ENCODE measurements at places on chromosomes 4 and X. TPM values are rescaled to one million over a fixed set of nuclear protein-coding genes. Genes with fewer than 3 reads are reported as not detected.

- no peaks in the 10 kb centered on the region for H3K36me3 ChIP-seq
- no peak for DNase-seq
- H3K27ac ChIP-seq: no peak overlapping the region
- no peaks in the 10 kb centered on the region for H3K4me1 ChIP-seq
- H3K4me3 ChIP-seq: no peak overlapping the region
Observed at GRCh38 chr4:38764277-38764676, 18.5 kb downstream of the TLR10 start.

The PRKG2 gene
- not detected for polyA plus RNA-seq

GRCh38 chrX:109140463-109140862 is 341.4 kb downstream of the GUCY2F start:
- H3K27ac ChIP-seq: no peak overlapping the region
- H3K36me3 ChIP-seq: no peaks in the 10 kb centered on the region
- H3K27me3 ChIP-seq: no peaks in the 10 kb centered on the region
- no peak for DNase-seq
- H3K4me1 ChIP-seq: no peaks in the 10 kb centered on the region
- H3K4me3 ChIP-seq: no peak overlapping the region

The F8A3 gene
- 0.27 TPM for polyA plus RNA-seq

DNA sequence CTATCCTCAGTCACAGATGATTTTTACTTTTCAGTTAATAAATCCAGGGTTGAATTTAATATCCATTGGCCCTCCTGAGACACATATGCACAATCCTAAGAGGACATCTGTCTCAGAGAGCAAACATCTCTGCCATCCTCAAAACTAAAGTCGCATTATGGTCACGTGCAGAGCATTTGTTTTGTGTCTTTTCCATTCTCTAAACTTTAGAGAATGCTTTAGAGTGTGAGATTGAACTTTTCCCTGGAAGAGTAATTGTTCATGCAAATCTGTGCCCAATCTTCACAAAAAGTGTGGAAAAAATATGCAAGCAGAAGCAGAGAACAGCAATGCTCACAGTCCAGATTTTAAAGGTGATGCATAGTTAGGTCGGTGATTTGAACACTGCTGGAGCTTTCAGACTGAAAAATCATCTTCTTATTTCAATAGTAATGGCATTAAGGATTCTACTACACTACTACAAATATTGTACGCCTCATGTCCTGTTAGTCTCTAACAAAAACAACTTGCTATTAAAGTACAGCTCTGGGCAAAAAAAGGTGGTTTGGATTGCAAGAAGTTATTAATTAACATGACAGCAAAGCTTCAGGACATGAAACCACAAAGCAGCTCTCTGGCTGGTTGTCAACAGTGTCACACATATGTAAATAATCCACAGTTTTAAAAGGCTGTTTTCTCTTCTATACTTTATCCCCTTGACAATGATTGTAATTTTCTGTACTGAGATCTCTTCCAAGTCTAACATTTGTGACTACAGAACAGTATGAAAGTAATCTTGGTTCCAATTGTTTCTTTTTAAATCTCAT is 19.9 kb downstream of the DCHS2 start:
- no peak for DNase-seq
- no peaks in the 10 kb centered on the region for H3K4me1 ChIP-seq
- H3K36me3 ChIP-seq: no peaks in the 10 kb centered on the region
- H3K27ac ChIP-seq: no peak overlapping the region
- no peaks in the 10 kb centered on the region for H3K27me3 ChIP-seq
- H3K4me3 ChIP-seq: no peak overlapping the region

DNA sequence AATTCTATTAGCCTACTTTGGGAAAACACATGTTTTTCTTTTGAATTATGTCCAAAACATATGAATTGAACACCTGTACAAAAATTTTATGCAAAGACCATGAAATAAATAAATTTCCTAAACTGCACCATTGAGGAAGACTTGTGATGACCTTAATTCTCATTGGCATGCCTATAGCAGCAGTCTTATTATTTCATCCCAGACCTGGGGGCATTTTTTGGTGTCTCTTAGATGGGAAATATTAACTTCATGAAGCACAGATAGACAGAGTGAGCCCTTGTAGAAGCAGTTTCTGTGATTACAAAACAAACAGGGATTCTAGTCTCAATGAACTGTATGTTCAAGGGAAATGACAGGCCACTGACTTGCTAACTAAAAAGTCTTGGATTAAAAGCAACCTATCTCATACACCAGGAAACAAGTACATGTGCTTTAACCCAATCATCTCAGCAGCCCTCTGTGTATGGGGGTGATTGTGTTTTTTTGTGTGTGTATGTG is 32.0 kb upstream of the HPGD start:
- no peak overlapping the region for H3K4me3 ChIP-seq
- no peaks in the 10 kb centered on the region for H3K36me3 ChIP-seq
- no peak overlapping the region for H3K27ac ChIP-seq
- DNase-seq: no peak
- H3K4me1 ChIP-seq: no peaks in the 10 kb centered on the region
- H3K27me3 ChIP-seq: no peaks in the 10 kb centered on the region

The NWD2 gene
- polyA plus RNA-seq: not detected

The ADGRL3 gene
- polyA plus RNA-seq: 2.4 TPM

GRCh38 chrX:48487362-48487798 is 11.4 kb downstream of the FTSJ1 start:
- H3K4me3 ChIP-seq: no peak overlapping the region
- DNase-seq: peak; percentile 90
- H3K36me3 ChIP-seq: no peaks in the 10 kb centered on the region
- no peaks in the 10 kb centered on the region for H3K4me1 ChIP-seq
- H3K27ac ChIP-seq: no peak overlapping the region

The NHSL2 gene
- 5.6 TPM for polyA plus RNA-seq

Data from cardiac muscle cell (in vitro differentiated cells and primary cell).